ENCODE measurements at places on chromosomes 7 and 10.

DNA sequence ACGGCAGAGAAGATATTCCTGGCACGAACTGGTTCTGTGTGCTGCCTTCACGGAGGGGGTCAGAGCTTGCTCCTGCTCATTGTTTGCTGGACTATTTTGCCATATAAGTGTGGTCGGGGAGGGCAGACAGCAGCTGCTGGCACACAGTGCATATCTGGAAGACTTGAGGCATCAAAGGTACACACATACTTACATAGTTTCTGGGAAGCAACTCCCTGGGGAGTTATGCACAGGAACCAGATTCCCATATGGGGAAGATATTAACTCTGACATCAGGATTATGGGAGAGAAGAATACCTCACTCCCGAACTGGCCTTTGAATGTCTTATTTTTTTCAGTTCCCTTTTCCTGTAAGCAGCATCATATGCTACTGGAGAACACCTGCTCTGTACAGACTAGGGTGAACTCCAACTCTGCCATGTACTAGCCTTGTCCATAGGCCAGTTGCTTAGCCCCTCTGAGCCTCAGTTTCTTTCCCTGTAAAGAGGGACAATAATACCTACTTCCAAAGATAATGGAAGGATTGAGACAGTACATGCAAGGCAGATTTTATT, 41.5 kb downstream of the LGI1 start:
- DNase-seq: no peak

- no peak for DNase-seq
Observed at GRCh38 chr7:38934051-38934450, 25.1 kb upstream of the VPS41 start.

DNA sequence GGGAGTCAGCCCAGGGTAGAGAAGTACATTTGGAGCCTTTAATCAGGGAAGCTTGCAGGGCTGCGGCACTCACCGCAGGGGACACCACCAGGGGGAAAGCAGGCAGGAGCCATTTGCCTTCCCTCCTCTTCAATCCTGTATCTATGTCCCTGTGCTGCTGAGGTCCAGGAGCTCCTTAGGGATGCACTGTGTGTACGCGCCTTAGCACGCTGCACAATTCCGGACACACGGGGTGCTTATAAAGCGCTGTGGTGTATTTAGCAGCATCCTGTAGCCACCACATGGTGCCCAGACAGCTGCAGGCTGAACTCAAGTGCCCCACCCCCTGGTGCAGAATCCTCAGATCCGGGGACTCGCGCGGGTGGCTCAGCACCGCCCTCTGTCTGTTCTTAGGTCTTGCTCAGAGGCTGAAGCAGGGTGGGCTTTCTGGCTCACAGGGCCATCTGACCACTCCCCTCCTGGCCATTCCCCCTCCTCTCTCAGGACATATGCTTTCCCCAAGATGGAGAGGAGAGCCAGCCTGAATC, 421.4 kb downstream of the SDK1 start:
- DNase-seq: no peak

DNA sequence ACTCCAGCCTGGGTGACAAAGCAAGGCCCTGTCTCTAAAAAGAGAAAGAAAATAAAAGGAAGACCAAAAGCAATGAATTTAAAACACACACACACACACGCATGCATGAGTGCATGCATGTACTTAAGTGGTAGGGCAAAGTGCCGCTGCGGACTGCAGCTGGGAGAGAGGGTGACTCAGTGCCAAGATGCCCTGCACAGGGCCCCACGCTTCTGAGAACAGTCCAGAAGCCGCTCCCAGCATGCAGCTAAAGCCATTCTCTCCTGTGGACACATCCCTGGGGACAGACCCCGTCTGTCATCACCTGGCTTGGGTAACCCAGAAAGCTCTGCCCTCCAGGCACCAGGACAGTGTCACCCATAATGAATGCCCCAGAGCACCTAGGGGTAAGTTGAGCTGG, 61.0 kb upstream of the MYL10 start:
- no peak for DNase-seq

DNA sequence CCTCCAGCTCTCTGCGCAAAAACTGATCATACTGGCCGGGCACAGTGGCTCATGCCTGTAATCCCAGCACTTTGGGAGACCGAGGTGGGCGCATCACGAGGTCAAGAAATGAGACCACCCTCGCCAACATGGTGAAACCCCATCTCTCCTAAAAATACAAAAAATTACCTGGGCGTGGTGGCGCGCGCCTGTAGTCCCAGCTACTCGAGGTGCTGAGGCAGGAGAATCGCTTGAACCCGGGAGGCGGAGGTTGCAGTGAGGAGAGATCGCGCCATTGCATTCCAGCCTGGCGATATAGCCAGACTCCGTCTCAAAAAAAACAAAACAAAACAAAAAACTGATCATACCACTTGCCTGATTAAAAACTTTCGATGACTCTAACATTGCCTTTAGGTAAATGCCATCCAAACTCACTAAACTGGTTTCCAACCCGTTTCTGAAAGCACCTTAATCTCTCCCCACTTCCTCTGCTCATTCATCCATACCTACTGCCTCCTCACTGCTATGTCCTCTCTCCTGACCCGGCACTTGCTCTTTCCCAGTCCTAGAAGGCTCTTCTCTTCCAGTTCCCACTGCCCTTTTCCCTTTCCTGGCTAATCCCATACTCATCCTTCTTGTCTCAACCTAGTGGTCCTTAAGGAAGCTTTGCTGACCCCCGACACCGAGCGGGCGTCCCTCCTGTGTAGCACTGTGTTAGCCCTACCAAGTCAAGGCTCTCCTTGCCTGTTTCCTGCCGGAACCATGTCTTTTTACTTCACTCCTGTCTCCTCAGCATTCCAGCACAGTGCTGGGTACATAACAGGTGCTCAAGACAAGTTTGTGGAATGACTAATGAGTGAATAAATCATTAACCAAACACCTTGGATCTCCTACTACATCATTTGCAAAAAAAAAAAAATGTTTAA, 686 bp upstream of the MIOS start:
- no peak for DNase-seq

DNA sequence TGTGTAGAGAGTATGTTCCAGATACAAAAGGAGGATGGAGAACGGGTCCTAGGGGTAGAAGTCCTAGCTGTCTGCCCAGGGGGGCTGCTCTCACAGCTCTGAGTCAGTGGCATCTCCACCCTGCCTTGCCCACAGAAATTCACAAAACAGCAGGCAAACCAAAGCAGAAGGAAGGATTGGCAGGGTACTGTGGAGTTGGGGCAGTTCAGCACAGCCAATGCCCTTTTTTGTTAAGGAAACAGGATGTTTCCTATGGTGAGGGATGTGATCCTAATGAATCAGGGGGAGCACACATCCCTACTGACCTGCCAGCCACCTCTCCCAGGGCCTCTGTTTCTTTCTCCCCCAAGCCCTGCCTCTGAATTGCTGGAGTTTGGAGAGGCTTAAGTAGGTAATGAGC, 457.6 kb downstream of the PLXNA4 start:
- DNase-seq: no peak

- DNase-seq: no peak
Observed at GRCh38 chr7:36036590-36036989, 116.5 kb upstream of the EEPD1 start.

DNA sequence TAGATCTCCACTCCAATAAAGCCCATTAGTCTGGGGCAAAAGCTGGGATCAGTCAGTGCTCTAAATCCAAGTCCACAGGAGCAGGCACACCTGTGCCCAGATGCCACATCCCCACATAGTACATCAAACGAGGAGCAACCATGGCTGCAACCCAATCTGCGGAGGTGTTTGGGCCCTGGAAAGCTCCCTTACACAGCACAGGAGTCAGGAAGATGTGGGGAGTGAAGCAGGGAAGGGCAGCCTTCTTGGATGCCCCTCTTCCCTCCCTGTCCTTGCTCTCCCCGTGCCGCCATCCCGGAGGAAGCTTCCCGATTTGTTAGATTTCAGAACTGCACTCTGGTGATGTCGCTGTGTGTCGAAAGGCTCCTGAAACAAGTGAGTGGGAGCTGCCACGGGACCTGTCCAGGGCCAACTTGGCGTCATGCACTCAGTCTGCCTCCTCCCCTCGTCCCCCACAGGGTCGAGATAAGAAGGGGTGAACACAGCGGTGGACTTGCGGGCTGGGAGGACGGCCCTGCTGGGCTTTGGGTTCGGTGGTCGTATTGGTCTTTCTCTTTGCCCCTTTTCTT, 230.6 kb upstream of the GRB10 start:
- DNase-seq: no peak

GRCh38 chr10:129498680-129499079, 31.6 kb downstream of the MGMT start:
- no peak for DNase-seq

GRCh38 chr10:100338434-100339036, 8.5 kb upstream of the SCD start:
- DNase-seq: peak; percentile 71

DNA sequence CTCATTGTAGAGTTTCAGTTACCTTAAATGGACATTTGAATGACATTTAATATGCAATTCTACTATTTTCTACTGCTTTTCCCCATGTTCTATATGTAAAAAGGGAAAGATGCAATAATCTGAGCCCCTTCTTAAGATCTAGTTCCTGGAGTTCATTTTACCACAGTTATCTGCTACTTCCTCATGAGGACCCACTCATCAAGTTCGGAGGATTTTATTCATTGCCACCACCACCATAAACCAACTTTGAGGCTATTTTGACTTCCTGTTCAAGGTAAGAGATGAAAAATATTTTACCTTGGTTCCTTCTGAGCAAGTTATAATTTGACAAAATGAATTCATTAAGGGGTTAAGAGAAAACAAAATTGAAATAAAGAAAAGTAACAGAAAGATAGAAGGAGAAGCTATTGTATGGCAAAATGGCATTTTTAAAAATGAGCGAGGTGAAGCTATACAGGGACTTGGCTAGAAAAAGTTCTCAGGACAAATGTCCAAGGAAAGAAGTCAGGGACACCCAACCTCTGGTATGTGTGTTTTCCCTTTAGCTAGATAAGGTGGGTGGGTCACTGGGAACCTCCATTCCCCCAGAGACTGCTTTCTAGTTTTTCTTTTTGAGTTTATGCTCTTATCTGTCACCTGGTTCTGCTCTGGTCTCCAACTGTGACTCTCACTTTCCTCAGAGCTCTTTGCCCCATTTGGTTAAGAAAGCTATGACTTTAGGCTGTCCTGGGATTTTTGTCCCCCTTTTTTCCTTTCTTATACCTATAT, 14.9 kb upstream of the FAM3C start:
- DNase-seq: peak; percentile 4

- DNase-seq: peak; percentile 42
Observed at GRCh38 chr10:129030996-129031843, 435.8 kb upstream of the MGMT start.

GRCh38 chr7:46671108-46671769, 750.2 kb upstream of the IGFBP3 start:
- no peak for DNase-seq

- no peak for DNase-seq
Observed at GRCh38 chr7:19294619-19295018, 149.4 kb upstream of the FERD3L start.

- no peak for DNase-seq
Observed at GRCh38 chr7:26159243-26159642, 7.2 kb downstream of the NFE2L3 start.

GRCh38 chr7:150857276-150858055, 5.1 kb downstream of the AOC1 start:
- DNase-seq: no peak

DNA sequence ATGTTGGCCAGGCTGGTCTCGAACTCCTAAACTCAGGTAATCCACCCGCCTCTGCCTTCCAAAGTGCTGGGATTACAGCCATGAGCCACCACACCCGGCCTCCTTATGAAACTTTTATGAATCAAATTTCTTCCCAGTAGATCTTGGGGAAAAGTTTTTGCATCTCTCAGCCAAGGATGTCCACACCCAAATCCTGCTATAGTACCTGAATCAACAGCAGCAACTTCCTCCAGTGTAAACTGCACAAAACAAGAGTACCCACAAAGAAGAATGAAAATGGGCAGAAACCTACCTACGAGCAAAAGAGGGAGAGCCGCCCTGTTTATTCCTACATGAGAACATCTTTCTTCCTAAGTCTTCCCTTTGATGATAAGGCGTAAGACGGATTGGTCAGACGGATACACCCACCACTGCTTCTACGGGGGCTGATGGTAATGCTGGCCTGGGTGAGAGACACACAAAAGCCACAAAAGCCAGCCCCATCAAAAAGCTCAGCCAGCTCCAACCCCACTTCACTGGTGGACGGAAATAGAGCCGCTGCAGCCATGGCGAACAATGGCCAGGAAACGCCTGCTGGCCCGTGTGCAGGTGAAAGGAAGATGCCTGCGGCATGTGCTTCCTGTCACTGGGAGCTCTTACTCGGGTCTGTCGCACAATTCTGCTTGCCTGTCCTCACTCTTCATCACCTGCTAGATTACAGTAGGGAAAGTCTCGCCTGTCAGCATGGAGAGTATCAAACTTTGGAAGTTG, 10.4 kb downstream of the JCAD start:
- no peak for DNase-seq

- no peak for DNase-seq
Observed at GRCh38 chr10:88111294-88111693, 247.9 kb downstream of the PTEN start.
